ENCODE measurements at places on chromosomes 5 and 9. TPM values are rescaled to one million over a fixed set of nuclear protein-coding genes. Genes with fewer than 3 reads are reported as not detected.
A peak's percentile ranks its signal among the peaks of the same experiment; 100 is the strongest.

- DNase-seq = peak; percentile 80
Observed at GRCh38 chr5:83718195-83718825, 2.3 kb downstream of the HAPLN1 start.

DNA sequence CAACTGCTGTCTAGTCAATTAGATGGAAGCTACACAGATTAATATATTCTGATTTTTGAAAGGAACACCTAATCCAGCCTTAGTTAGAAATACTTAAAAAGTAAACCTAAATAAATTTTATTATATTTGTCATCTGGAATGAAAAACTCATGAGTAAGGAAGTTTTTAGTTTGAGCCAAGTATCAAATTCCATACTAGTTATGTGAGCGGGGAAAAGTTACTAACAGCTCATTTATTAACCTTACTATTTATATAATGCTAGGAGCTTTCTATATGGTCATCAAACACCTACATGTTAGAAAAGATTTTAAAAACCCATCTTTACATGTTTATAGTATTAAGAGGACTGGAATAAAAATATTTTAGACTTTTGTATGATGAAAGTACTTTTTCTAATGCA is 41.6 kb upstream of the POU5F2 start:
- DNase-seq = no peak

Gene LECT2
- total RNA-seq = not detected

Gene IRX1
- total RNA-seq = not detected

GRCh38 chr5:113660706-113661250 is 147.3 kb downstream of the YTHDC2 start:
- no peak for DNase-seq

DNA sequence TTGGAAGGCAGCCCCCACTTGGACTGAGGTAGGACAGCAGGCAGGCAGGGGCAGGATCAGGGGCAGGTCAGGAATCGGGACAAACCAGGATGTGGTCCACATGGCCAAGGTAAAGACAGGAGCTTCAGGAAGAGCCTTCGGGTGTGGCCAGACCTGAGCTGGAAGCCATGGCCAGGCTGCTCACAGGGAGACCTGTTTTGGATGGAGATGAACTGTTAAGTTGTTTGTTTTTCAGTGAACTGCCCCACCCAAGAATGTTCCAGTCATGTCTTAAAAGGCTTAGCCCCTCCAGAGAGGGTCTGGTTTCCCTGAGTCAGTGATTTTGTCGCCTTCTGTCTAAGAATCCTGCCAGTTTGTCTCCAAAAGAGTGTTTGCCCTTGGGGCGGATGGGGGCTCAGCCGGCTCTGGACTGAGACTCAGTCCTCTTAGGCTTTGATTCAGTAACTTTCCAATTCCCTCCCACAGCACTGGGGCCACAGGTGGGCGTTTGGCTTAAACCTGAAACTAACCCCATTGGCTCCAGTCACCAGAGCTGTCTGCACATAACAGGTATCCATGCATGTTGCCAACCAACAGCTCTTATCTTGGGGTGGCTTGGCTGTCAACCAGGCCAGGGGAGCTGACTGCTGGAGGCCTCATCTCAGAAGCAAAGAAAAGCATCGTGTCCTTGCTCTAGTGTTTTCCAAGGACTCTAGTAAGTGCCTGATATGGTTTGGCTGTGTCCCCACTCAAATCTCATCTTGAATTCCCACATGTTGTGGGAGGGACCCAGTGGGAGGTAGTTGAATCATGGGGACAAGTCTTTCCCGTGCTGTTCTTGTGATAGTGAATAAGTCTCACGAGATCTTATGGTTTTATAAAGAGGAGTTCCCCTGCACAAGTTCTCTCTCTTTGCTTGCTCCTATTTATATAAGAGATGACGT is 11.3 kb upstream of the ANKH start:
- DNase-seq = no peak

Gene PCDHGA12
- 3.5 TPM for total RNA-seq

- no peak for DNase-seq
Observed at GRCh38 chr5:33457126-33457525, 16.4 kb downstream of the TARS1 start.

DNA sequence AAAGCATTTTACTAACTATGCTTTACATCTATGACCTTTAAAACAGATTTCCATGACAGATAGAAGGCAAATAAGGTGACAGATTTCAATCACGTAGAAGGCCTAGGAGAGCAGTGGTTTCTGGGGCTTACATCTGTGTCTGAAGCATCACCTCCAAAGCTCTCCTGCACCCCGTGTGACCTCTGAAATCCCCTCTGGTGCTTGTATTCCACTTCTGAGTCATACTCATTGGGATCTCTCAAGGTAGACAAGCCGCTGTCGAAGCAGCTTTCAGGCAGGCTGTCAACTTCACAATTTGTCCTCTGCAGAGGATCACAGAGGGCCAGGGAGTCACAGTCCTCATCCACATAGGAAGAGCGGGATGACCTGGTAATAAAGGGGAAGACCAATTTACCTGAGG is 62.2 kb downstream of the RASEF start:
- no peak for DNase-seq

DNA sequence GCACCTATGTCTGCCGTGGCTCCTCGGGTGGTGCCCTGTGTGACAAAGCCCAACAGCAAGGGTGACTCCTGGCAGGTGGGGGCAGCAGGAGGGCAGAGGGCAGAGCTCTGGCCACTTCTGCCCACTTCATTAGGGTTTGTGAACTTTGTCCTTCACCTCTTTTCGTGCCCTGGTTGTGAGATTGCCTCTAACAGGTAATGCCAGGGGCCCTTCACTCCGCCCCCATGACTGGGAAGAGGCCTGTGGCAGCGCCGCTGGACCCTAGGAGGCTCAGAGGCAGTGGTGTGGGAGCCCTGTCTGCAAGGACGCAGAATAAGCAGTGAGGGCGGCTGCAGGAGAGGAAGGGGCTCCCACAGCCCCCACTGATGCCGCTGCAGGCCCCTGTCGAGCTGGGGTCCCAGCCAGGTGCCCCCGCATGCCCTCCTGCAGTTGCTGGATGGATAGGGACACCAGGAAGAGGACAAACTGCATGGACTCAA is 108.7 kb upstream of the LMX1B start:
- no peak for DNase-seq

GRCh38 chr9:14218253-14218652 is 95.7 kb downstream of the NFIB start:
- no peak for DNase-seq

Gene C9orf57
- not detected for total RNA-seq

- DNase-seq = no peak
Observed at GRCh38 chr5:61604076-61605025, 272.3 kb downstream of the ZSWIM6 start.

Gene SMIM32
- total RNA-seq = not detected

- DNase-seq = peak; percentile 47
Observed at GRCh38 chr9:127898433-127899127, 823 bp downstream of the ST6GALNAC6 start.

Gene PFN3
- not detected for total RNA-seq

DNA sequence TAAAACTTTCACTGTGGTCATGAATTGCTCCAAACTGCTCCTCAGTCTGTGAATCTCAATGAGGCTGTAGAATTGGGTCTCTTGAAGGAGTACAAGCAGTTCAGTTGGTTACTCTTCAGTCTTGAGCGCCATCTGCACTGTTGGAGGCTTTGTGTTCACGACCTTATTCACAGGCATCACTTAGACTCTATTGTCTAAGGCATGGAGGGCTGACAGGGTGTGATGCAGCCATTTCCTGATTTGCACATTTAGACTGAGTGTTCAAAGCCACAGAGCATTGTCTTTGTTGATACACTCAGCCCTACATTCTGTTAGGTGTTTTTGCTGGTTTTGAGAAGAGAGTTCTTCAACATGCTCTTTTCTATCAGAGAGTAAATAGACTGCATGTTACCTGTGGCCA is 355.9 kb upstream of the RIOK2 start:
- no peak for DNase-seq

GRCh38 chr5:66993882-66994281 is 202.7 kb downstream of the CD180 start:
- no peak for DNase-seq

DNA sequence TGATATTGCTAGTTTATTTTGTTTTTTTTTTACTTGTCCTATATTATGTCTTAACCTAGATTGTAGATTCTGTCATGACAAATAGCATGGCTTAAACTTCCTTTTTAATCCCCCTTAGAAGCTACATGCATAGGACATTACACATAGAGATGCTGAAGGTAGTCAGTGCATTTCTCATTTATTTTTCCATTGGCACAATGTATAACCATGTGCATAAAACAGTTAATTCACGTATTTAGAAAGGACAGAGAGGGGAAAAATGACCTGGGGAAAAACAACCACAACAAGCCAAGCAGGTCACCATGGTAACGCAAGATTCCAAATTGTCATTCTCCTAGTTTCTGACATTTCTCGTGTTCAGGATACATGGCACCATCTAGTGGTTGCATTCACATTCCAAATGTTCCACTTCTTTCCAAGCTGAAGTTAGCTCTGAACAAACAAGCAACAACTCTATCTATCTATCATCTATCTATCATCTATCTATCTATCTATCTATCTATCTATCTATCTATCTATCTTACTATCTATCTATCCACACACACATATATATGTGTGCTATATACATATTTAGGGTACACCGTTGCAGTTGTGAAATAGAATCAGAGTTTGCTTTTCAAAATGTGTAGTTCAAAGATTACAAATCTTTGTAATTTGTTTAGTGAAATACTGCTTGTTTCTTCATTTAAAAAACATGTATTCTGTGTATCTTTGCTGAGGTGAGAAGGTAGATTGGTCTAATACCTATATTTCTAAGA is 487.2 kb upstream of the ST8SIA4 start:
- peak; percentile 56 for DNase-seq

GRCh38 chr5:154473581-154474283 is 4.3 kb downstream of the HAND1 start:
- no peak for DNase-seq

DNA sequence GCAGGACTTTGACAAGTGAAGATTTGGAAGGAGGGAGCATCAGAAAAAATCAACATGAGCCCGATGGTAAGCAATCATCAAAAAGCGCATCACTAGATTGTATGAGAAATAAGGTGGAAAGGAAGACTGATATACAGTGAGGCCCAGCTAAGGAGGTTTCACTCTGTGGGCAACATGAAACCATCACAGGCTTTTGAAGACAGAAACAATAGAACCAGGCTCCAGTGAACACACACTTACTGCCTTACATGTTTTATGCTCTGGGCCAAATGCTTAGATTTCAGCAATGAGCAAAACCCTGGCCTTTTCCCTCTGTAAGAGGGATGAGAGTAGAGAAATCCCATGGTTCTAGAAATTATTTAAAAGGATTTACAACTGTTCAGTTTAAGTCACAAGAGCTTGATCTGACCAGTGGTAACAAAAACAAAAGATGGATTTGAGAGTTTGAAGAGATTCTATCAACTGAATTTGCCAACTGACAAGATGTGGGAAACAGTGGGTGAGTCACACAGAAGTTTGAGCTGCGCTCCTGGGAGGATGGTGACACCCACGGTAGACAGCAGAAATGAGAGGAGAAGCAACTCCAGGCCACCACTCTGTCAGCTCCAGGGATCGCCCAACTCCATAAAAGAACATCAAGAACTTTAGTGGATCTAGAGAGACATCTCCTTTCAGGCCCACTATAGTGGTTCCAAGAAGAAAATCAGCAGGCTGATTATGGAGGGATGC is 261.8 kb downstream of the MCTP1 start:
- DNase-seq = no peak

DNA sequence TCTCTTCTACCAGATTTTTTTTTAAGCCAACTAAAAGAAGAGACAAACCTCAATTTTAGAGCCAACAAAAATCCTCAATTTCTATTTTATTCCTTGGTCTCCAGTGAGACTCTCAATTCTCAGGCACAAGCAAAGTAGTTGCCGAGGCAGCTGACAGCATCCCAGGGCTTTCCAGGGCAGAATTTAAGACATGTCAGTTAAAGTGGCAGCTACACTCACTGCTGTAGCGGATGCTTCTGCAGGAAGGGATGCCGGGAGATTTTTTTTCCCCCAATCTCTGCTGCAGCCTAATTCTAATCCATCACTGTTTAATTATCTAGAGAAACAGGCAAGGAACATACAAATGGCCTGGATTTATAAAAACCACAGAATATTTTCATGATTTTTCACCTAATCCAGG is 57.0 kb downstream of the TTC39B start:
- DNase-seq = no peak

Gene WNT8A
- total RNA-seq = not detected

Gene ENTPD2
- total RNA-seq = not detected

- peak; percentile 90 for DNase-seq
Observed at GRCh38 chr5:141508798-141509611, 20.1 kb downstream of the PCDHGC5 start.

GRCh38 chr9:137907776-137908175 is 30.2 kb downstream of the CACNA1B start:
- no peak for DNase-seq

- peak; percentile 48 for DNase-seq
Observed at GRCh38 chr9:130870491-130871381, 25.9 kb downstream of the QRFP start.

- DNase-seq = no peak
Observed at GRCh38 chr5:138653502-138653901, 78.3 kb upstream of the HSPA9 start.

Gene PRKACG
- total RNA-seq = not detected

Gene SLC36A2
- total RNA-seq = not detected

Gene ADAMTS6
- total RNA-seq = 2.6 TPM

GRCh38 chr5:142677198-142677597 is 8.7 kb downstream of the FGF1 start:
- no peak for DNase-seq

- no peak for DNase-seq
Observed at GRCh38 chr5:63233911-63234310, 655.3 kb downstream of the LRRC70 start.

- no peak for DNase-seq
Observed at GRCh38 chr9:73172901-73173215, 21.2 kb downstream of the ANXA1 start.

DNA sequence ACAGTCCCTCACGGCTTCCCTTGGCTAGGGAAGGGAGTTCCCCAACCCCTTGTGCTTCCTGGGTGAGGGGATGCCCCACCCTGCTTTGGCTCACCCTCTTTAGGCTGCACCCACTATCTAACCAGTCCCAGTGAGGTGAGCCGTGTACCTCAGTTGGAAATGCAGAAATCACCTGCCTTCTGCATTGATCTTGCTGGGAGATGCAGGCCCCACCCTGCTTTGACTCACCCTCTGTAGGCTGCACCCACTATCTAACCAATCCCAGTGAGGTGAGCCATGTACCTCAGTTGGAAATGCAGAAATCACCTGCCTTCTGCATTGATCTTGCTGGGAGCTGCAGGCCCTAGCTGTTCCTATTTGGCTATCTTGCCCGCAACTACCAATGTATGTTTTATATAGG is 44.7 kb downstream of the CCL28 start:
- DNase-seq = no peak

Gene CDK5RAP2
- total RNA-seq = 94.5 TPM

Gene FCN2
- total RNA-seq = not detected

GRCh38 chr5:139561655-139562451 is 714 bp downstream of the UBE2D2 start:
- peak; percentile 49 for DNase-seq

DNA sequence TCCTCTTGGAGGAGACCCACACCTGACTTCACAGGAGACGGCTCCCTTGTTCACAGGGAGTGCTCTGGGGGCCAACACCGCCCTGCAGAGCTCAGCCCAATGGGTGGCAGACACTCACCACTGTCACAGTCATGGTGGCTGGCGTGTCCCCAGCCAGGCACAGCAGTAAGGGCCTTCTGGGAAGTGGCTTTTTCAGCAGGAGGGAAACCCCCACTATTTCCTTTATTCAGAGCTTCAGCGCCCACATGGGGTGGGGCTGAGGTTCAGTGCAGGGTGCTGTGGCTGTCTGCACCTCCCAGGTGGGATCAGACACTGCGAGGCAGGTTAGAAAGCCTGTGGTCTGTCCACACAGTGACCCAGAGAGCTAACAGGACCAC is 3.6 kb upstream of the SNAPC4 start:
- no peak for DNase-seq

- DNase-seq = no peak
Observed at GRCh38 chr9:114484854-114485443, 20.3 kb downstream of the WHRN start.

Gene REEP2
- 14.6 TPM for total RNA-seq

Measured in A673 (cell line).